ENCODE measurements at places on chromosomes 6 and 20.

DNA sequence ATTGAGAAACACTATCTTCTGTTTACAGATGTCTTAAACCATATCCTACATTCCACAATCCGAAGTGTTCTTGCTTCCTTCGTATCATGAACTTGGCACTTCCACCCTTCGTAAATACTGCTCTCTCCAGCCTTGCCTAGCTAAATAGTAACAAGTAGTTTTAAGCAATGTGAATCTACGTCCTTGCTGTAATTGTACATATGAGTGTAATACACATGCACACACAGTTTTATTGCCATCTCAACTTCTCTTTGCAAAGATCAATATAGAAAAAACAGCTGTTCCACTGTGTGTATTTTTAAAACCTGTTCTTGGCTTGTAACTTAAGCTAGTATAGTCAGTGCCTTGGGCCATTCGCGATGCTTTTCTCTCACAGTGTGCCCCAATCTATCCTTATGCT is 1524.7 kb downstream of the GRIK2 start:
- DNase-seq, result no peak

GRCh38 chr20:32969356-32970114 is 34.7 kb downstream of the SUN5 start:
- no peak for DNase-seq

GRCh38 chr6:75830959-75831885 is 82.2 kb downstream of the MYO6 start:
- no peak for DNase-seq

GRCh38 chr20:41818369-41818768 is 200.2 kb upstream of the CHD6 start:
- DNase-seq, result no peak

- peak; percentile 63 for DNase-seq
Measured at GRCh38 chr6:139540276-139540675, 165.8 kb upstream of the CITED2 start.

GRCh38 chr6:149493761-149494320 is 9.0 kb upstream of the ZC3H12D start:
- no peak for DNase-seq

DNA sequence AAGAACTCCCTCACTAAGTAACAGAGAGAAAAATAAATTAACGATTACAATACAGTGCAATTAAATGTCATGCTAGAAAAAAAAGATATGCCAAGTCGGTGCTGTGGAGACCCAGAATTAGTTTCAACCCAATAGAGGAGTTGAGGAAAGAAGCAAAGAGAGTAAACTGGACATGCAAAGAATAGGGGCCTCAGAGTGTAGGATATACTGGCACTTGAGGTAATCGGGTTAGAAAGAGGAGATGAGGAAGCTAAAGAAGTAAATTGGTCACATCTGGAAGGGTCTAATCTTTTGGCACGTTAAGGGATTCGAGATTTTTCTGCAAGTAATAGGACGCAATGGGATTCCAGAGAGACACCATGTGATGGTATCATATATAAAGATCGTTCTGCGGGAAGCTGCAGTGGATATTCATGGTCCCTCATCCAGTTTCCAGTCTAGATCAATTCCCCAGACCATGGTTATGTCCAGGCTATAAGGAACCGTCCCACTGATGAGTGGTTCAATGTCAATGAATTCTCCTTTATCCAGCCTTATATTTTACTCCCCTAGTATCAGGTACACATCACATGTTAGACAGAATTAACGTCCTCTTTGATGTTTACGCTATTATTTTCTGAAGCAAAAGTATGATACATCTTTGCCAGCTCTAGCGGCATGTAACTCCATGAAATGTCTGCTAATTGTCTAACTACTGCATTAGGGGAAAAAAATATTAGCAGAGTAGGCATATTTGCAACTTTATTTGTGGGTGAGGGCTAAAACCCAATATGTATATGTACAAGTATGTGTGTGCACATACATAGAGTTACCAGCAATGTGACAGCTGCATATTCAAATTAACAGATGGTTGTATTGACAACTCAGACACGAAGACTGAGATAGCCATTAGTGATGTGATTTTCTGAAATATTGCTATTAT is 1.1 kb upstream of the TBC1D32 start:
- no peak for DNase-seq

DNA sequence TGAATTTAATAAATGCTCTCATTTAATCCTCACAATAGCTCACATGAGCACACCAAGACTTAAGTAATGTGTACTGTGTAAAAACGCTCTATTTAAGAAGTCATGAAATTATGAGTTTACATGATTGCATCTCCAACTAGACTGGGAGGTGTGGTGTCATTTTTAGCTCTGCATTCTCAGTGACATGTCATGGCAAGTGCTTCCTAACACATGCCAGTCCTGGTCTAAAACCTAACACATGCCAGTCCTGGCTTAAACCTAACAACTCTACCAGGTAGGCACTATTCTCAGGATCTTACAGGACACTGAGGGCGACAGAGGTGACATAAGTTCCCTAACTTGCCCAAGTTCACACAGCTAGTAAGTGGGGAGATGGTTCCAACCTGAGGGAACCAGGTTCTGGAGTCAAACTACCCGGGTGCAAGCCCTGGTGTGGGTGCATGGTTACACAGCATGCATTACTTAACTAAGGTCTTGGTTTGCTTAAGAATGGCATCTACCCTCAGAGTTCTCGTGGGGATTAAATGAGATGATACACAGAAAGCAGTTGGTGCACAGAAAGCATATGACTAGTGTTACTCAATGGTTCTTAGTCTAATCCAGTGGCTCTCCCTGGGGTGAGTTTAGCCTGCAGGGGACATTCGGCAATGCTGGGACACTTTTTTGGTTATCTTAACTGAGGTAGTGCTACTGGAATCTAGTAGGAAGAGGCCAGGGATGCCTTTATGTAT is 14.7 kb downstream of the CLDN20 start:
- DNase-seq, result no peak

- DNase-seq, result no peak
Measured at GRCh38 chr6:91580635-91581034, 993.8 kb upstream of the MAP3K7 start.

GRCh38 chr6:161613711-161614110 is 339.9 kb upstream of the AGPAT4 start:
- DNase-seq, result no peak

DNA sequence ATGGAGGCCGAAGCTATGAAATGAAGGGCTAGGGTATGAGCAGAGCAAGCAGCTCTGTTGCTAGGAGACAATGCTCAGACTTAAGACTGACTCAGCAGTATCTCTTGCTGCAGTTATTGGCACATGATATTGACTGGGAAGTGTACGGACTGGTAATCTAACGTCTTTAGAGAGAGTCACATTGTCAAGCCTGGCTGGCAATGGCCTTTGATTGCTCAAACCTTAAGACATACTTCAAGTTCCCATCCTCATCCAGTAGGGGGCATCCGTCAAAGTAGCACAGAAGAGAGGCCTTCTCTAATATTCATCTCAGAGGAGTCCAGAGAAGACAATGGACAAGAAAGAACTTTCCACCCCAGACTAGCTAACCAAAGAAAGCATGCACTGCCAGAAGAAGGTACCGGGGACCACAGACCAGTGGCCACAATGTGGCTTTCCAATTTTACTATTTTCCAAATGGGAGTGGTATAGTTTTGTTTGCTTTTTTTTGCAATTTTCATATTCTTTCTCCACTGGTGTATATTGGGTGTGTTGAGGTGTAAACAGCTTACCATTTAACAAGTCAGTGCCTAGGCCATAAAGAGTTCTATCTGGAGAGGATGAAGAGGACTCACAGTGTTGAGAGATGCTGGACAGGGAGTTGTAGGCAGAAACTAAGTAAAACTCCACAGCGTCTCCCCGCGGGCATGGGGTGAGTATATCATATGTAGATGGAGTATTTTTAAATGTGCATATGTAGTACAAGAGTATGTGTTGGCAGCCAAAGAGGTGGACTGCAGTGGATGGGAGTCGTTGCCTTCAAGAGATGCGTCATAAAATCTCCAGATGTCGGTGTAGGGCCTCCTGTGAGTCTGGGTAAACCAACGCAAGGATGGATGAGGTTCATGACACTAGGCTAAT is 36.7 kb downstream of the LRFN2 start:
- peak; percentile 43 for DNase-seq

DNA sequence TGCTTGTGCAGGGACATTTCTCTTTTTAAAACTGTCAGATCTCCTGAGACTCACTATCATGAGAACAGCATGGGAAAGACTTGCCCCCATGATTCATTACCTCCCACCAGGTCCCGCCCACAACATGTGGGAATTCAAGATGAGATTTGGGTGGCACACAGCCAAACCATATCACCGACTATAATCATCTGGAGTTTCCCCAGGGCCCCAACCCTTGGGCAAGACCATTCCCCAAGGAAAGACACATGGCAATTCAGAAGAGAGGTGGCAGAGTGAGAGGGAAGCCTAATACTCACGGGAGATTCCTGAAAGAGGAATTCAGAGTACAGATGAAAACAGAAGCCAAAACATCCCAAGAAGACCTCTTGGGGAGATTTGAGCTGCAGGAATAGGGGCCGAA is 291.0 kb upstream of the PLCB4 start:
- no peak for DNase-seq

- no peak for DNase-seq
Measured at GRCh38 chr20:39503902-39504709, 542.0 kb downstream of the DHX35 start.

DNA sequence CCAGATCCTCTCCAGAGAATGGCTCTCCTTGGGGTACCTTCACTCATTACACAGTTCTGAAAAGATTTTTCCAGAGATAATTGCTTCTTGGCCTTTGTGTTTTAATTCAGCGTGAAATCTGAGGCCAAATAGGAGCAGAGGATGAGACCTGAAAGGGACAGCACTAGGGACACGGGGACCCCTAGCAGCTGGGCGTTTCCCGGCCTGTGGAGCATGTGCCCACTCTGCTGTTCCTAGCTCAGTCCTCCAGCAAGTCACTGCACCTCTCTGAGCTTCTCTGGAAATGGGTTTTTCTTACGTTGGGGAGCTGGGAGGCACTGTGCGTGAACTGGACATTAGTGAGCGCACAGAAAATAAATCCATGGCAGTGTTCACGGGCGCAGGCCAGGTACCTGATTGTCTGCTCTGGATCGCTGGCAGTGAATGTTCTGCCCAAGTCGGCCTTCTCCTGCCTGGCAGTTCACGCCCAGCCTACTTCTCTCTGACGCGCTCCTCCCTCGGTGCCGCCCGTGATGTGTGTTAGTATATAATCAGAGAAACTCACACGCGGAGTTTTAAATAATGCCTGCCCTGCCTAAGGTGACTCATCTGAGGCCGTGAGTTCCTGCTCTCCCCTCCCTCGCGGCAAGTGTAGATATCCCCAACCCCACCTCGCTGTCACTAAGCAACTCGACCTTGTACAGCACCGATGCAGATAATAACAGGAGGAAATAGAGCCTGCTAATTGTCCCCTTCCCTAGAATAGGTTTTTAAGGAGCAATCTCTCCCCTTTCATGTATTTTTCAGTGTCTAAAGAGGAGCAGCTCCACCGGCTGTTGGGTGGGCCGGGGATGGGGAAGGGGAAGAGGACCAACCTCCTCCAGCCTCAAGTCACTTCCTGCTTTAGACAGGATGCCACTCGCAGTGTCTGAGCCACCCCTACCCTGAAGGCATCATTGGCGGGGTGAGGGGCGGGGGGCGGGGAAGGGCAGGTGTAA is 2.7 kb upstream of the TUBB2A start:
- peak; percentile 52 for DNase-seq

DNA sequence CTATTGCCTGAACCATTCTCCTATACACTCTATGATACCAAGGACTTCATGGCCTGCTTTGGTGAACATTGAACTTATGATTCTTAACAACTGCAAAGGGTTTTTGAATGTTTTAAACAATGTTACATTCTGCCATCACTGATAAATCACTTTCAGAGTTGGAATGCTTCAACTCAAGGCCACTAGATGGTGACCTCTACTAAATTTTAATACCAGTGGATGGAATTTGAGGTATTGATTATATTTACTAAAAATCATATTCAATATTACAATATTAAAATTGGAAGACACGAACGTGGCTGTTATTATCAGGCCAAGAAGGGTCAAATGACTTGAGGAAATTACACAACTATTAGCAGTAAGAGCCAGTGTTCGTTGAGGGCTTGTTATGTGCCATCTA is 18.6 kb downstream of the MYCT1 start:
- DNase-seq, result no peak

- DNase-seq, result no peak
Measured at GRCh38 chr20:58038123-58038654, 190.3 kb downstream of the ANKRD60 start.
